ENCODE measurements at places on chromosomes 6 and 20. TPM values are rescaled to one million over a fixed set of nuclear protein-coding genes. Genes with fewer than 3 reads are reported as not detected.
A peak's percentile ranks its signal among the peaks of the same experiment; 100 is the strongest.

GRCh38 chr6:1765160-1765903 lies 155.6 kb downstream of the FOXC1 start:
- no peaks in the 10 kb centered on the region for H3K36me3 ChIP-seq
- peaks cover 43% of the 10 kb centered on the region for H3K4me1 ChIP-seq
- peak overlapping the region; percentile 26 for H3K27ac ChIP-seq
- H3K4me3 ChIP-seq: peak overlapping the region; percentile 1

DNA sequence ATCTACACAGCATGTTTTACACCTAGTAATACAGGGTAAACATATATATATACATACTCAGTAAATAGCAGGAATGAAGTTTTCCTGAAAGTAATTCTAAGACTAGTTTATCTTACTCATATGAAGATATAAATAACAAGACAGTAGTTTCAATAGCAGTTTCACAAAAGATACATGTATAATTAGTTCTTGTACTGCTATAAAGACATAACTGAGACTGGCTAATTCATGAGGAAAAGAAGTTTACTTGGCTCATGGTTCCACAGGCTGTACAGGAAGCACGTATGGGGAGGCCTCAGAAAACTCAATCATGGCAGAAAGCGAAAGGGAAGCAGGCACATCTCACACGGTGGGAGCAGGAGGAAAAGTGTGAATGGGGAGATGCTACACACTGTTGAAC lies 16.9 kb downstream of the RARS2 start:
- DNase-seq: no peak
- peaks cover 26% of the 10 kb centered on the region for H3K4me1 ChIP-seq

The TRIM15 gene
- not detected for total RNA-seq

GRCh38 chr6:41702089-41702745 lies 33.2 kb downstream of the TFEB start:
- no peak overlapping the region for H3K4me3 ChIP-seq
- peaks cover 36% of the 10 kb centered on the region for H3K4me1 ChIP-seq
- H3K27me3 ChIP-seq: no peaks in the 10 kb centered on the region
- no peak overlapping the region for H3K27ac ChIP-seq

DNA sequence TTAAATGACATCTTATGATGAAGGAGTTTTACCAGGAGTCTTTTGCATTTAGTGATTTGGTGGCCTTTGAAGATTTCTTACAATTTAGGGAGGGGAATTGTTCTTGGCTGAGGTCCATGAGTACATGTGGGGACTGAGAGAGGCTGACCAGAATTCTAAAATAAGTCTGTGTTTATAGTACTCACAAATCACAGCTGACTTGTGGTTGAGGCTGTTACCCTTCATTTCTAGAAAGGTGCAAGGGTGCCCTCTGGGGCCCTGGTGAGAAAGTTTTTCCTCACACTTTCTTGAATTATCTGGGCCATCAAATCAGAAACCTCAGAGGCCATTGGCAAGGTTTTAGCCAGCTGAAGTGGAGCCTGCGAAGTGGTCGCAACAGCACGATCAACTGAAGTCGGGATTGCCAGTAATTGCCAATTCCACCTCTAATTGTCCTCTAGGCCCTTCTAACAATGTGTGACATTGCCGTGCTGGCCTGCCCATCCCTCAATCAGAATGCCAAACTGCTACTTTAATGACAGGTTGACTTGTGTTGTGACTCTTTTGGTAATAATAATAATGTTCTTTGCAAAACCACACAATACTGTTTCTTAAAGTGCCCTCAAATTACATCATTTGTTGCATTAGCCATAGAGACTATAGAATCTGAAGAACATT lies 221.6 kb downstream of the OGFRL1 start:
- no peaks in the 10 kb centered on the region for H3K27me3 ChIP-seq
- no peak overlapping the region for H3K4me3 ChIP-seq
- H3K27ac ChIP-seq: peak overlapping the region; percentile 25
- H3K4me1 ChIP-seq: peaks cover 21% of the 10 kb centered on the region
- H3K36me3 ChIP-seq: no peaks in the 10 kb centered on the region
- DNase-seq: no peak

GRCh38 chr6:136975089-136975715 lies 53.1 kb downstream of the SLC35D3 start:
- H3K27ac ChIP-seq: no peak overlapping the region
- no peaks in the 10 kb centered on the region for H3K36me3 ChIP-seq
- no peak for DNase-seq
- H3K27me3 ChIP-seq: no peaks in the 10 kb centered on the region
- H3K4me1 ChIP-seq: no peaks in the 10 kb centered on the region

The COL11A2 gene
- 3.4 TPM for total RNA-seq

The CCN6 gene
- not detected for total RNA-seq

DNA sequence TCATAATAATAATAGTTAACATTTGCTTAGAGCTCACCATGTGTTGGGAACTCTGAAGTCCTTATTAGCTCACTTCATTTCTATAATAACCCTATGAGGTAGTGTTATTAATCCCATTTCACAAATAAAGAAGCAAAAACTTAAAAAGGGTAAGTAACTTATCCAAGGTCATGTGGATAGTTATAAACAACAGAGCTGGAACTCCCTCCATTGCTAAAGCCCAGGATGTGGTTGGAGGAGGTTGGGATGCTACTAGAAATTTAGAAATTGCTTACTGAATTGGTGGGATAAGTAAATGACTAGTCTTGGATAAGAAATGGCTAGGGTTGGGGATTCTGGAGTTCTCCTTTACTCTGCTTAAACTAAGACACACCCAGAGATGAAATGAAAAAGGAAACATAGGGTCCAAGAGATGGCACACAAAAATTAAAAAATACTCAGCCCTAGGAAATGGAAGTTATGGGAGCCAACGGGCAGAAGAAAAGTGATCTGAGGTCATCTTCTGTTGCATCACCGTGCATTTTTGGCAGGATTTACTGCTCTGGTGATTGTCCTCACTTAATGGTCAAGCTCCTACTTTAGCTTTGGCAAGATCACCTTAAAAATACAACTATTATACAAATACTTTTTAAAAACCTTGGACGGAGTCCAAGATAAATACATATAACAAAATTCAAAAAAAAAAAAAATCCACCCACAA lies 7.7 kb upstream of the CLIC5 start:
- no peak overlapping the region for H3K4me3 ChIP-seq
- no peak overlapping the region for H3K27ac ChIP-seq
- no peaks in the 10 kb centered on the region for H3K36me3 ChIP-seq
- no peaks in the 10 kb centered on the region for H3K4me1 ChIP-seq
- no peaks in the 10 kb centered on the region for H3K27me3 ChIP-seq
- DNase-seq: no peak

The ULBP2 gene
- 0.41 TPM for total RNA-seq

The ZNF831 gene
- 1.1 TPM for total RNA-seq

DNA sequence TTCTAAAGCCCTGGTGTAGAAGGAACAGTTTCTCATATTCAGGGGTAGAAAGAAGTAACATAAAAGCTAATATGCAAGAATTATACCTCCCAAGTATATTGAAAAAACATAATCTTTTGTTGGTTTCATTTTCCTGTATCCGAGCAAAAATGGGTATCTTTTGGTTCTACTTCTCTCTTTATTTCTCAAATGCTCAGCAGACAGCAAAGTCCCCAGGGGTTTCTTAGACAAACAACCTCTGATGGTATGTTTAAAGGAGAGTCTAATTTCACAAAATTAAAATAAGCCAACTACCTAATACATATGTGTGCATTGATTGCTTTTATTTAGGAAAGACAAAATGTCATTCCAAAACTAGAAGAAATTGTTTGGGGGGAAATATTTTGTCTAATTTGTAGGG lies 131.0 kb downstream of the TSHZ2 start:
- DNase-seq: no peak
- no peak overlapping the region for H3K4me3 ChIP-seq
- H3K27ac ChIP-seq: no peak overlapping the region
- no peaks in the 10 kb centered on the region for H3K36me3 ChIP-seq
- no peaks in the 10 kb centered on the region for H3K27me3 ChIP-seq

- no peaks in the 10 kb centered on the region for H3K36me3 ChIP-seq
- H3K4me1 ChIP-seq: peaks cover 6% of the 10 kb centered on the region
- no peak overlapping the region for H3K4me3 ChIP-seq
- no peak for DNase-seq
- H3K27me3 ChIP-seq: no peaks in the 10 kb centered on the region
These were observed 9.3 kb downstream of the NDRG3 start for GRCh38 chr20:36736451-36737182.

All from thoracic aorta (tissue), 2 donors.